Kidney epithelial cell (primary cell): ENCODE measurements at places on chromosomes 1 and 21. TPM values are rescaled to one million over a fixed set of nuclear protein-coding genes. Genes with fewer than 3 reads are reported as not detected.

IPO13 gene
- 29.2 and 32.8 TPM in 2 replicates for total RNA-seq

- DNase-seq: peak; percentile 87
Observed at GRCh38 chr1:15948595-15949452, 27.1 kb downstream of the ZBTB17 start.

DNA sequence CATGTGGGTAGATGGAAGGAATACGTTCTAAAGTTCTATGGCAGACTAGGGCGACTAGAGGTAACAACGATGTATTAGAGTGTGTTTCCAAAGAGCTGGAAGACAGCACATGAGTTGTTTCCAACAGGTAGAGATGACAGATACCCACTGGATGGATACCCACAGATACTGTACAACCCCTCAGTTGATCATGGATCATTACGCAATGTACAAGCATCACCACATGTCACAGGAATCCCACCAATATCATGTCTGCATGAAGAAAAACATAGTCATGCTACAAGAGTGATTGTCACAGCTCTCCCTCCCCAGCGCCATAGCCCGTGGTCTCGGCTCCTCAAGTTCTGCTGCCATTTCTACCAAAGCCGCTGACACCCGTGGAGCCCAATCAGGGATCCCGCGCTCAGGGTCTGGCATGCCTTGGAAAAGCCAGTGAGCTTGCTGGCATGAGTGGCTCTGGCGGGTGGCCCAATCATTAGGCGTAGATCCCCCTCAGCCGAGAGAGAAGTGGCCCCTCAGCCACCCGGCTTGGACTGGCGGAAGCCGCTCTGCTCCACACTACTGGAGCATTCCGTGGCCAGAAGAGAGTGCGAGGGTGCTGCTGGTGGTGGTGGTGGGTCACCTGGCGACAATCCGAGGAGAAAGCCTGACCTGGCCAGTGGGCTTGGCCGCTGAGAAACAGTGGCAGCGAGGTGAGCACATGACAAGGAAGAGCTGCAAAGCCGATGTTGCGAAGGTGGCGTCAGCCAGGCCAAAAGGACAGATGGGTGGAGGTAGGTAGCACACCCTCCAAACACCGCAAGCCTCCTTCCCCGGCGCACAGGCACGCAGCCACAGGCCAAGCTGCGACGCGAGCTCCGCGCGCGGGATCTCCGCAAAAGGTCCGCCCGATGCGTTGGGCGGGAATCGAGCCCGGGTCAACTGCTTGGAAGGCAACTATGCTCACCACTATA is 65.7 kb upstream of the FCGR2A start:
- no peak for DNase-seq

DNA sequence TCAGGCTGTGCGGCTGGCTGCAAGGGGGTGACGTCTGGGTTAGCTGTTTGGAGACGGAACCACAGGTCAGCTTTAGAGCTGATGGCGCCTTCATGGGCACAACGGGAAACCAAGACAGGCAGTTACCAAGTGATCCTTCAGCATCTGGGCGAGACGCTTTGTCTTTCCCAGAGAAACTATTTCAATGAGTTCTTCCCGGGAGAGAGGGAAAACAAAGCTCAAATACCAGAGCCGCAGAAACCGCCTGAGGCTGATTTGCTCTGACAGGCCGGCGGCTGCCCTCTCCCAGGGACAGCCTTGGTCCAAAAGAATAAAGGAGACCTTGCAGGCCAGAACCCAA is 76.5 kb downstream of the CD58 start:
- DNase-seq: no peak

- no peak for DNase-seq
Observed at GRCh38 chr1:32464191-32464715, 619 bp upstream of the ZBTB8B start.

GRCh38 chr21:40902993-40903392 is 56.0 kb upstream of the DSCAM start:
- no peak for DNase-seq

IRF6 gene
- 90.1 and 99.7 TPM in 2 replicates for total RNA-seq
